ENCODE measurements at places on chromosomes 5 and 9.
A peak's percentile ranks its signal among the peaks of the same experiment; 100 is the strongest.

DNA sequence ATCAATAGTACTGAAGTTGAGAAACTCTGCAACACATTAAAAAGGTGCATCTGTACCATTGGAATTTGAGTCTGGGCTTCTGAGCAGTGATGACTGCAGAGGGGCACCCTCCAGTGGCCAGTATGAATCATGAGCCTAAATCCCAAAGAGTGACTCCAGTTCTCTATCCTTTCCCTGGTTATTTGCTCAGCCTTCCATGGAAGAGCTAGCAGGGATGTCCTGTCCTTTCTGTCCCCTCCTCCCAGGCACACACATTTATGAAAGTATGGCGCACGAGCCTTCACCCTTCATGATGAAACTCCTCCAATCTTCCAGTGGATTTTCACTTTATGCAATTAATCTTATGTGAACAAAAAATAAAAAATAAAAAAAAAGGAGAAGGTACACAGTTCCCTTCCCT lies 81.0 kb downstream of the ESM1 start:
- peak; percentile 36 for DNase-seq

- no peak for DNase-seq
Measured at GRCh38 chr5:1727571-1727970, 72.1 kb downstream of the MRPL36 start.

- no peak for DNase-seq
Measured at GRCh38 chr9:98484162-98484561, 224.6 kb downstream of the GABBR2 start.

GRCh38 chr5:40346901-40347300 lies 332.8 kb upstream of the PTGER4 start:
- DNase-seq = no peak

GRCh38 chr5:62521319-62521718 lies 57.3 kb upstream of the LRRC70 start:
- DNase-seq = no peak

GRCh38 chr5:34464829-34465228 lies 191.3 kb upstream of the RAI14 start:
- DNase-seq = no peak

GRCh38 chr5:176492431-176492830 lies 44.2 kb downstream of the FAF2 start:
- DNase-seq = peak; percentile 94

- no peak for DNase-seq
Measured at GRCh38 chr5:108653201-108653600, 94.5 kb upstream of the FER start.

GRCh38 chr5:18546591-18546990 lies 912.3 kb downstream of the TAF11L14 start:
- DNase-seq = no peak

- DNase-seq = no peak
Measured at GRCh38 chr5:108531367-108532128, 149.7 kb upstream of the FBXL17 start.

GRCh38 chr5:10478436-10478835 lies 36.8 kb downstream of the ROPN1L start:
- DNase-seq = no peak

- DNase-seq = no peak
Measured at GRCh38 chr9:19162956-19163355, 35.7 kb upstream of the PLIN2 start.

DNA sequence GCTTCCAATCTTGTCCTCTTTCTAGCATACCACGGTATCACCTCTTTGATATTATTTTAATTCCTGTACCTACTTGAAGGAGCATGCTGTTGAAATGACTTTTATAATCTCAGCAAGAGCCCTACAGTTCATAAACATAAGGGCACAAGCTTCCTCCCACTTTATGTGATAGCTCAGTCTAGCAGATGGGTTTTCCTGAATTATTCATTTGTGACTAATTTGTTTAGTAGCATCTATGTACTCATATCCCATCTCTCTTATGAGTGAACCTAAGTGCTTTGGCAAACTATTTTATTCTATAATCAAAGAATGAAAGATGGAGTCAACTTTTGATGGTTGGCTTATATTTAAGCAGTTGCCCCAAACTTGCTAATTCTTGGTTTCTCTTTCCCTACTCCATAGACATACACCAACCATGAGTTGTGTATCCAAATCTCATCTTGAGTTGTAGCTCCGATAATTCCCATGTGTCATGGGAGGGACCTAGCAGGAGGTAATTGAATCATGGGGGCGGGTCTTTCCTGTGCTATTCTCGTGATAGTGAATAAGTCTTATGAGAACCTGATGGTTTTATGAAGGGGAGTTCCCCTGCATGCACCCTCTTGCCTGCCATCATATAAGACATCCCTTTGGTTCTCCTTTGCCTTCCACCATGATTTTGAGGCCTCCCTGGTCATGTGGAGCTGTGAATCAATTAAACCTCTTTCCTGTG lies 17.7 kb downstream of the TXNDC8 start:
- DNase-seq = no peak

DNA sequence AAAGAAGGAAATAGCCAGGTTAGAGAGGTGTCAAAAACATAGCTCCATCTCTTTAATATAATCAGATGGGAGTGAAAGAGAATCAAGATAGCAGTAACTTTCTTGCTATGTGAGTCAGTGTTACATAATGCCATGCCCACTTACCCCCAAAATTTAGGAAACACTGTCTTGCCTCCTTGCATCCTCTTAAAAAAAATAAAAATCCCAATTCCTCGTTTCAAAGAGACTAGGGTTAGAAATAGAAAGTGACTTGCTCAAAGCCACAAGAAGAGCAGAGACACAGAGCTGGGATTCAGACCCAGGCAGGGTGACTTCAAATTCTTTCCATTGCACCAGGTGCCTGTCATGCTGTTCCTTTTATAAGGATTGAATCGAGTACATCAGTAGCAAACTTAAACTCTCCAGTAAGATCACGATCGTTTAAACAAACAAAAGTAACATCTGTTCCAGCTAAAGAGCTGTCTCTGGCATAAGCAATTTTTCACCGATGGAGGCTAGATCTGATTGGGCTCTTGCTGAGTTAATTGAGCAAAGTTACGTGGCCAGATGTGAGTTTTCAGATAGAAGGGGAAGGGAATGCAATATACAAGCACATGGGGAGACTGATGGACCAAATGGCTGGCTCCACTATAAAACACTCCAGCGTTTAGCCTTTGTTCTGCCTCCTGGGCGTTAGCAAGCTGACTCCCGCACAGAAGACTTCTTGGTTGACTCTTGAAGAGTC lies 176.9 kb downstream of the PALM2AKAP2 start:
- no peak for DNase-seq

DNA sequence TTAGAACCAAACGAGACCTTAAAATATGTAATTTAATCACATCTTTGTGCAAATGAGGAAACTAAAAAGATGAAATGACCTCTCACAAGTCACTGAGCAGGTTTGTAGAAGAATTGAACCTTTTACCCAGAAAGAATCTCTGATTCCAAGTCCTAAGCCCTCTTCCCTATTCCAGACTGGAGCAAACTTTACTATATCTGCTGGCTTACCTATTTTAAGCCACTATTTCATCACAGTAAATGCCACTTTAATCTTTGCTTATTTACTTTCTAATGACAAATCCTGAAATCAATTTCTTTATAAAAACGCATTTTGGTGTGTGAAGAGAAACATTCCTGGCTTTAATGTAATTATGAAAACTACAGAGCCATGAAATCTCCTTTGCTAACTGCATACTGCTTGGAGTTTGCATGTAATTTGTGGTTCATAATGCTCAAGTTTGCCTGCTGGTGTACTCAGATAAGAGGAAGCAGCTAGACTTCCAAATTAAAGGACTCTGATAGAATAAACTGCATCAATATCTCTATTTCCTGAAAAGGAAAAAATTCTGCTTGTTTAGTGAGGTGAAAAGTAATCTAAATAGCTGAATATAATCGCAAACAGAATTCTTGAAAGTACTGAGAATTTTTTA lies 121.2 kb downstream of the RAB3C start:
- DNase-seq = no peak

DNA sequence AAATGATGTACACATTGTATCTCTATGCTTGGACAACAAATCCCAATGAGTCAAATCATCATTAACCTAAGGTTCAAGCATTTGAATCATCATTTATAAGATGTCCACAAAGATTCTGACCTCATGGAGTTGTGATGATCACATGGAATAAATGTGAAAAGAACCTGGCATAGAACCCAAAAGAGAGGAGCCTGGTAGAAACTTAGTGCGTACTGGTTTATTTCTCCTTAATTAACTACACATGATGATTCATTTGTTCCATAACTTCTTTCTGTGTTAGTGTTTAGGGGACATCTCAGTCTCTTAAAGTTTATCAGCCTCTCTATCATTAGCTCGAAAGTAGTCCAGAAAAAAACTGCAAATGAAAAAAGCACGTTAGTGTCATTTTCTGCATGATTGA lies 411.6 kb downstream of the BRINP1 start:
- DNase-seq = no peak

DNA sequence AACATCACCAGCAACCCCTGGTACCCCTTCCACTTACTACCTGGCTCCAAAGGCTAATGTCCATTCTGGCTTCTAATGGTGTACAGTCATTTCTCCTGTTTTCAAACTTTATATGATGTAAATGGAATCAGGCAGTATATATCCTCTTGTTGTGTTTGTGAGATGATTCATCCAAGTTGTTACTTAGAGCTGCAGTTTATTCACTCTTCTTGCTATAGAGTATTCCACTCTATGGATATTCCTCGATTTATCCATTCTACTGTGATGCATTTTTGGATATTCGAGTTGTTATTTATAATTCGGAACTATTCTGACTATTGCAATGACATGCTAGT lies 32.4 kb downstream of the IRF1 start:
- peak; percentile 80 for DNase-seq

- no peak for DNase-seq
Measured at GRCh38 chr9:77838986-77839385, 190.9 kb upstream of the GNA14 start.

- no peak for DNase-seq
Measured at GRCh38 chr9:108322326-108323098, 533.3 kb downstream of the ACTL7B start.

- DNase-seq = peak; percentile 85
Measured at GRCh38 chr9:83538172-83538889, at the start of gene FRMD3. TSS of gene FRMD3 (minus strand) at chr9:83538401. CDS start at chr9:83538231, 170 bp downstream.

DNA sequence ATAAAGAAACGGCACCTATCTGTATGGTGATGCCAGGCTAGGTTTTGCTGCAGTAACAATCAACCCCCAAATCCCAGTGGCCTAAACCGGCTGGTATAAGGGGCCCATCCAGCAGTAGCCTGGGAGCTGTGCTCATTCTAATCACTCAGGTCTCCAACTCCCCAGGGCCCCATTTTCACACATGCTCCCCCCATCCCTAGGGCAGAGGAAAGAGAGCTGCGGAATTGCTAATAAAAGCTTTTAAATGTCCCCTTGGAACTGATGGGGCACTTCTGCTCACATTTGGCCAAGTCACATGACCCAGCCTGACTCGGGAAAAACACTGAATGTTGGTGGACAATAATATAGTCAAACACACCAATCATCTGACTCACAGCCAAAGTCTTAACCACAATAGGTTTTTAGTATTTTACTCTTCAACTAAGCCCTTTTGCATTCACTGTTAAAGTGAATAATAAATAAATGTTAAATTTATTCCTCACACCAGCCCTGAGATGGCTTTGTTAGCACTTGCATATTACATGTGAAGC lies 1.6 kb downstream of the FBLL1 start:
- no peak for DNase-seq

DNA sequence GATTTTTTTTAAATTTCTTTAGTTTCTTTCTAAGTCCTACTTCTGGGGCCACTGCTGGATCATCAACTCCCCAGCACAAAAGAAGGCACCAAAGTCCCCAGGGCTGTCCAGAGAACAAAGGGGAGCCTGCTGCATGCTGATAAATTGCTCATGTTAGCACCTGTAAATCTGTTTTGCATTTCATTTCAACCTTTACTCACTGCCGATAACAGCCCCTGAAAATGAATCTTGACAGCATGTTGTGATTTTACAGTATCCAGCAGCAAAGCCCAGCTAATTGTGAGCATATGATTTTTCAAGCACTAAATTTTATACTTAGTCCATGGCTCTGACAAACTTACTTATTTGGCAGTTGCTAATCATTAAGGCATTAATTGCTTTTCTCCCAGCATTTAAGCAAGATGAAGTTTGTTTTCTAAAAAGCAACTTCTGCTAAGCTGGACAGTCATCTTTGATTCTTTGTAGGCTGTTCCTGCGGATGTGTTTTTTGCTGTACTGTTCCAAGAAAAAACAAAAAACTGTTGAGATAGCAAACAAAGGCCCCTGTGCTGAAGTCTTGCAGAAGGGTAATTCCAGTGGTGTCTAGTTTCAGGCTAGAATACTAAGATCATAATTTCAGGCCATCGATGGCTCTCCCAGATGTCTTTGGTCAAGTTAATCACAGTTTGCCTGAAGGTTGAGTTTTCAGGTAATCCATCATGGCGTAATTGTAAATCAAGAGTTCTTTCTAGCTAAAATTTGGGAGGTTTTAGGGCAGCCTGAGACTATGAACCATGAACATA lies 73.1 kb upstream of the GAS1 start:
- DNase-seq = no peak

- DNase-seq = no peak
Measured at GRCh38 chr9:13386935-13387733, 107.6 kb upstream of the MPDZ start.

DNA sequence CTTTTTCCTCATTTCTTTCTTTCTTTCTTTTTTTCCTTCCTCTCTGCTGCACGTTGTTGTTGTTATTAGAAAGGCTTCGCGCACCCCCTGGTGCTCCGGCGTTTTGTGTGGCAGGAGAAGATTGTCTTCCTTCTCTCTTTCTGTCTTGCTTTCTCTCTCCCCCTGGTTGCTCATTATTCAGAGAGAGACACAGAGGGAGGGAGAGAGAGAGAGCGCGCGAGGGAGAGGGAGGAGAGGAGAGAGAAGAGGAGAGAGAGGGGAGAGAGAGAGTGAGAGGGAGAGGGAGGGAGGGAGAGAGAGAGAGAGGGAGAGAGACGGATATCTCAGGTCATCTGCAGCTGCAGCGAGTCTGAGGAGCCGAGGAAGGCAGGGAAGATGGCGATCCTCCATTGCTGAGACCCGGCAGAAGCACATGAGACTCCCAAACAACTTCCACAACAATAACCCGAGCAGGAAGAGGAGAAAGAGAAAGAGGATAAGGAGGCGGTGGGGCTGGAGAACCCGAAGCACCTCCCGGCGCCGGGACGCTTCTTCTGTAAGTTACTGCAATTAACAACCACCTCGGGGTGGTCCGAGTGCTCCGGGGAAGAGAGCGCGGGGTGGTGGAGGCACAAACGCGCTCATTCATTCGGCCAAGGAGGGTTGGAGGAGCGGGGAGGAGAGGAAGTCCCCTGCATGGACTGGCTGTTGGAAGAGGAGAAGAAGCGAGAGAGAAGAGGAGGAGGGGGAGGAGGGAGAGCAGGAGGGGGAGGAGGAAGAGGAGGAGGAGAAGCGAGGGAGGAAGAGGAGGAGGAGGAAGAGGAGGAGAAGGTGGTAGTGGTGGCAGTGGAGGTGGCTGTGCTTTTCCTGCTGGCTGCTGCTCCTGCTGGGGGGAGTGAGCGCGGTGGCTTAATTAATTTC lies at the start of gene ZNF462:
TSS of gene ZNF462 (plus strand) at position 346 of the 900 bp plus-strand sequence. CDS start 60,218 bp downstream, outside the sequence.
- DNase-seq = peak; percentile 31

GRCh38 chr9:130072515-130073235 lies 19.0 kb downstream of the GPR107 start:
- no peak for DNase-seq
